ENCODE measurements at places on chromosomes 12 and 14. TPM values are rescaled to one million over a fixed set of nuclear protein-coding genes. Genes with fewer than 3 reads are reported as not detected.

GRCh38 chr12:8860165-8860961 lies 37.9 kb downstream of the A2ML1 start:
- H3K4me1 ChIP-seq = no peaks in the 10 kb centered on the region
- no peaks in the 10 kb centered on the region for H3K36me3 ChIP-seq
- peak; percentile 46 for DNase-seq

- peaks cover 2% of the 10 kb centered on the region for H3K27me3 ChIP-seq
- no peak for DNase-seq
- no peaks in the 10 kb centered on the region for H3K36me3 ChIP-seq
- H3K4me1 ChIP-seq = no peaks in the 10 kb centered on the region
- no peak overlapping the region for H3K27ac ChIP-seq
Measured at GRCh38 chr12:88952562-88952942, 372.3 kb upstream of the KITLG start.

DNA sequence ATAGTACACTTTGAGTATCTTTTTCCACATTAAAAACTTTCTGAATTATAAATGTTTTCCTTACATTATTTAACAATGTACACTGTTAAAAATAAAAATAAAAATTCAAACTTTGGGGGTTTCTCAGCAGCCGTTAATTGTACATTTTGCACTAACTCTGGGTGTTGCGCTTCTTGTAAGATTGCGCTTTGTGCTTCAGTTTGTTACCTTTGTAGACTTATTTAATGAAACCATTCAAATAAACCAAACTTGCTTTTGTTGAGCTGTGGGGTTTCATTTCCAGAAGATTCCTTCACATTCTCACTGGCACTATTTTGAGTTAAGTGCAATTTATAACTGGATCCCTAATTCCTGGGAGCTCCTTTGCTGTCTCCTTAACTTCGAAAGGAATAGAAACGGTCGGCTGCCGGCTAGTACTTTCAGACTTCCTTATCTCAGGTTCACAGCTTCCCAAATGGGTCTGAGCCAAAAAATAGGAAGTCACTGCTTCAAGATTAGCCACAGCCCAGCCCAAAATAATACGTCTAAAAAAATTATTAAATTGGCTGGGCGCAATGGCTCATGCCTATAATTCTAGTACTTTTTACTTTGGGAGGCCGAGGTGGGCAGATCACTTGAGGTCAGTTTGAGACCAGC lies 38.2 kb downstream of the RAD52 start:
- H3K4me3 ChIP-seq = no peak overlapping the region
- H3K36me3 ChIP-seq = peaks cover 45% of the 10 kb centered on the region
- no peaks in the 10 kb centered on the region for H3K27me3 ChIP-seq
- peaks cover 6% of the 10 kb centered on the region for H3K4me1 ChIP-seq
- no peak for DNase-seq
- no peak overlapping the region for H3K27ac ChIP-seq

GRCh38 chr14:61646366-61647116 lies 48.8 kb upstream of the HIF1A start:
- H3K4me1 ChIP-seq = peaks cover 19% of the 10 kb centered on the region
- H3K4me3 ChIP-seq = no peak overlapping the region
- no peaks in the 10 kb centered on the region for H3K36me3 ChIP-seq
- no peaks in the 10 kb centered on the region for H3K27me3 ChIP-seq
- no peak overlapping the region for H3K27ac ChIP-seq

- H3K27me3 ChIP-seq = peaks cover 23% of the 10 kb centered on the region
- no peak overlapping the region for H3K4me3 ChIP-seq
- H3K36me3 ChIP-seq = peaks cover 16% of the 10 kb centered on the region
- peak overlapping the region; percentile 59 for H3K27ac ChIP-seq
- H3K4me1 ChIP-seq = peaks cover 47% of the 10 kb centered on the region
Measured at GRCh38 chr12:68290126-68290525, 36.7 kb upstream of the IL22 start.

Gene IL31
- 3.8 TPM for total RNA-seq
